H7 (cell line): ENCODE measurements at places on chromosomes 4 and X.

GRCh38 chr4:105060628-105061027 is 86.0 kb upstream of the TET2 start:
- no peak for DNase-seq

- DNase-seq: peak; percentile 21
Measured at GRCh38 chrX:16469870-16470269, 180.1 kb upstream of the S100G start.

DNA sequence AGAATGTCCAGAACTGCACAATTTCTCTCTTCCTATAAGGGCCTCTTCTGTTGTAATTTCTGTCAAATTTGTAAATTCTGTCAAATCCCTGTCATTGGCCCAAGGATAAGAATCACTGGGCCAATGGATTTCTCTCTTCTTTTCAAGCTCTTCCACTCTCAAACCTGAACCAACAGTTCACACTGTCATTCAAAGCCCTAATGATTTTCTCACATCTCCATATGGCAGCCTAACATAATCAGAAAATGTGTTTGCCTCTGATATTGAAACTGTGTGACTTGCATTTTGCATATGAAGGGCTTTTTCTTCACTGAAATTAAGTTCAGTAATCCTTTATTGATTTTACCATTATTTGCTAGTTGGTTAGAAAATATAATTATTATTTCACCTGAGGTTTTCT is 1349.1 kb downstream of the FSTL5 start:
- DNase-seq: no peak

DNA sequence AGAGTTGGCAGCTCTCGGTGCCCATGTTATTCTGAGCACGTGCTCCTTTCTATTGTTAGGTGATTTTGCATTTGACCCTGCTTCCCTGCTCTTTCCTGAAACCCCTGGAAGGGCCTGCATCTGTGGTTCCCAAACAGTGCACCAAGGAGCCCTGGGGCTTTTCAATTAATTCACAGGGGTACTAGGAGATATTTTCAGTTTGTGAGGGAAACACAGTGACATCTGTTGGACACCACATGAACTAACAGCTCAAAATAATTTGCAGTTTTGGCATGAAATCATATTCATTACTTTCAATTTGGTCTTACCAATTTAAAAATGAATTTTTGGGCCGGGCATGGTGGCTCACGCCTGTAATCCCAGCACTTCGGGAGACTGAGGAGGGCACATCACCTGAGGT is 156.6 kb downstream of the GATB start:
- no peak for DNase-seq

DNA sequence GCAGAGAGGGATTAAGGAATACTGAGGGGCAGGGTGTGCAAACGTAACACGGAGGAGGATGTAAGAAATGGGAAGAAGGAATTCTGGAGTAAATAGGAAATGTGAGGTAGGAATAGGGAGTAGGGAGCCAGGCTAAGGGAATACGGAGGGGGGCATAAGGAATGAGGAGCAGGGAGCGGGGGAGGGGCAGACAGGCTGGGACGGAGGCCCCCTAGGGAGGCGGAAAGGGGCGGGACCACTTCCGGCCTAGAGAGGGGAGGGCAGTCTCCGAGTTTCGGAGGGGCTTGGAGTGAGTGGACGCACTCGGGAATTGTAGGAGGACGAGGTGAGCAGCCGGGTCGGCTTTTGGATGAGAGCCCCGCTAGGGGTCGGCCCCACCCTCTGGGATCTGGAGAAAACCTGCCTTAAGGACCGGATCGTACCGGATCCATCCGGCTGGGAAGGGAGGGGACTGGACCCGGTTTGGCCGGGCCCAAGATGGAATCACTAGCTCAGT is 612 bp downstream of the MAGED2 start:
- peak; percentile 85 for DNase-seq

DNA sequence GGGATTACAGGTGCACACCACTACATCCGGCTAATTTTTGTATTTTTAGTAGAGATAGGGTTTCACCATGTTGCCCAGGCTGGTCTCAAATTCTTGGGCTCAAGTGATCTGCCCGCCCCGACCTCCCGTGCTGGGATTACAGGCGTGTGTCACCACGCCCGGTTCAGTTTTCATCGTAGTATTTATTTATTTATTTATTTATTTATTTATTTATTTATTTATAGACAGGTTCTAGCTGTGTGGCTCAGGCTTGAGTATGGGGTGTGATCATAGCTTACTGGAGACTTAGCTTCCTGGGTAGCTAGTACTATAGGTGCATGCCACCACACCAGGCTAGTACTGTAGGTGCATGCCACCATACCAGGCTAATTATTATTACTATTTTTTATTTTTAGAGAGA is 64.1 kb upstream of the STOX2 start:
- DNase-seq: no peak

- DNase-seq: no peak
Measured at GRCh38 chr4:73780834-73781233, 40.5 kb downstream of the CXCL8 start.

GRCh38 chr4:17726911-17727310 is 54.5 kb downstream of the FAM184B start:
- DNase-seq: no peak

- DNase-seq: no peak
Measured at GRCh38 chr4:85113706-85114105, 147.2 kb upstream of the WDFY3 start.

DNA sequence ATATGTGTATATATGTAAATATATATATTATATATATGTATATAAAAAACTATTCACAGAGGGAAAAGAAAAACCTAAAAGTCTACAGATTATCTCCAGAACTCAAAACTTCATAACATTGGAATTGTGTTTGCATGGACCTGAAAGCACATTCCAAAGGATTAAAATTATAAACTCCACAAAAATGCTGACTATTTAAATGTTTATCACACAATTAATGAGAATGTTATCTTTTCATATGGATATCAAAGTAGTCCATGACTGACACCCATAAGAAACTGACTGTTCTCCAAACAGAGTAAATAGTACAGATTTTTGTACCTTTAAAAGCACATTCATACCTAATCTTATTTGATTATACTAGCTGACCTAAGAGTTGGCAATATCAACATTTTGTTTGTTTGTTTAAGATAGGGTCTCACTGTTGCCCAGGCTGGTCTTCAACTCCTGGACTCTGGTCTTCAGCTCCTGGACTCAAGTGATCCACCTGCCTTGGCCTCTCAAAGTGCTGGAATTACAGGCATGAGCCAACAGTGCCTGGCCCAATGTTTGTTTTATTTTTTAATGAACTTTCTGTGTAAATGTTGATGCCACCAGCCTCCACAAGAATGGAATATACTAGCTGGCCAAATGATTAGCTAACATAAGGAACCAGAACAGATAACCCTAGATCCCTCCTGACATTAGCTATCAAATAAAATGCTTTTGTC is 50.0 kb downstream of the SLC39A8 start:
- DNase-seq: no peak

- DNase-seq: peak; percentile 80
Measured at GRCh38 chrX:40171513-40172400, 74.0 kb upstream of the BCOR start.

GRCh38 chrX:108696690-108697089 is 39.7 kb downstream of the IRS4 start:
- DNase-seq: no peak

- no peak for DNase-seq
Measured at GRCh38 chr4:8192748-8193738, 6.0 kb upstream of the SH3TC1 start.
